ENCODE measurements at places on chromosomes 3 and 15.

- DNase-seq: no peak
These were observed 88.0 kb downstream of the NUP210 start for GRCh38 chr3:13332158-13332557.

- no peak for DNase-seq
These were observed 380.3 kb downstream of the RSL24D1 start for GRCh38 chr15:54816401-54816800.

GRCh38 chr15:93974804-93975481 is 256.4 kb upstream of the MCTP2 start:
- peak; percentile 71 for DNase-seq

DNA sequence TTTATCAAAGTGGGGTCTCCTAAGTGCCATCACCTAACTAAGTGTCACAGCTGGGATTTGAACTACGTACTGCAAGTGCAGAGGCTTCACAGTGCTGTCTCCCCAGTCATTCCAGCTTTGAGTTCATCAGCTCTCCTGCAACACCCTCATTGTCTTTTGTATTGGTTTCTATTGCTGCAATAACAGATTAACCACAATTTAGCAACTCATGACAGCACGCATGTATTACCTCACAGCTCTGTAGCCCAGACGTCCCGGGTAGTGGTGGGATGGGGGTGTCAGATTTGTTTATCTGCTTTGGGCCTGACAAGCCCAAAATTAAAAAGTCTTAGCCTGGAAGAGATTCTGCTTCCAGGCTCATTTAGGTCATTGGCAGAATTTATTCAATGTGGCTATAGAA is 220.5 kb upstream of the LRRN1 start:
- DNase-seq: no peak

DNA sequence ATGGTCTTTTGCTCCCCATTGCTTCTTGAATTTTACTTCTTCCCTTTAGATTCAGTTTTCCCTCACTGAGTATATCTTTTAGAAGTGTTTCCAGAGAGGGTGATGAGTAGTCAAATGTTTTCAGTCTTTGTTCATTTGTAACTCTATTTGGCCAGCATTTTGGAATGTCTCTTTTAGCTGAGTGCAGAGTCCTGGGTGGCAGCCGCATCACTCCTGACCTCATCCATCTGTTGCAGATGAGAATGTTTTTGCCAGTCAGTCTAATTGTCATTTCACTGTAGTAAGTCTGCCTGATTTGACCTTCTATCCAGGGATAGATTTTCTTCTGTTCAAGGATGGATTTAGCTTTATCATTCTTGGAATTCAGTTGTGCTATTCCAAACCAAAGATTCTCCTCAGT is 7.3 kb downstream of the SRPRB start:
- peak; percentile 16 for DNase-seq

- DNase-seq: peak; percentile 67
These were observed 42.3 kb upstream of the ROPN1 start for GRCh38 chr3:124034016-124034843.

- DNase-seq: peak; percentile 89
These were observed 273.1 kb downstream of the ULK4 start for GRCh38 chr3:41688595-41689380.

- DNase-seq: peak; percentile 12
These were observed 366.8 kb downstream of the ZIC1 start for GRCh38 chr3:147775816-147776530.

DNA sequence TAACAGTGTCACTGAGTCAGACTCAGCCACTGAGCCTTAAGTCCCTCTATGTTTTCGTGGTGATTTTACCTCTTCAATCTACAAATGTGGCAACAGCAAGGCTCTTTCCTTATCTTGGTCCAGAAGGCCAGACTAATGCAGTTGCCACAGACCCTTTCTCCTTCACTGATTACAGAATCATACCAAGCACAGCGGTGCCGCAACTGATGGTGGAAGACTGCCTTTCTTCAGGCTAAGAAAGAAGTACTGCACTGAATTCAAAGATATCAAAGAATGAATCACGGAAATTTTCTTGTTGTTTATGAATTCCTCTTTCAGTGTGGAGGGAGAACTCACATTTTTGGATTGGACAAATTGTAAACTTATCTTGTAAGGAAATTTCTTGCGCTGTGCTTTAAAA is 18.6 kb downstream of the DCP1A start:
- DNase-seq: peak; percentile 21

DNA sequence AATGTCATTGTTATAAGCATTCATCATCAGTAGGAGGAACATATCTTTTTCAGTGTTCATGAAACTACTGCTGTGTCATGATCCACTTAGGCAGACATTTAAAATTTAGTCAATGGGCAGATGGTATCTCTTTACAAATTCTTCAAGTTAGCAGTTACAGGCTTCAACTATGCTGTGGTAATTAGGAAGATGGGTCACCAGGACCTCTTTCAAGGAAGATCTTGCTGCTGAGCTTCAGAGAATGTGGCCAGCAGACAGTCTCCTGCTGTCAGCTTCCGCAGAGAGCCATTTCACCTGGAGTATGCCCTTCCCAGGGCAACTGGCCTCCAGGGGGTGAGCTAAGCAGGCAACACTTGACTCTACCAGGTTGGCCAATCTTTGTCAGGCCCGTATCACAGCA is 19.4 kb downstream of the IFT57 start:
- DNase-seq: no peak

DNA sequence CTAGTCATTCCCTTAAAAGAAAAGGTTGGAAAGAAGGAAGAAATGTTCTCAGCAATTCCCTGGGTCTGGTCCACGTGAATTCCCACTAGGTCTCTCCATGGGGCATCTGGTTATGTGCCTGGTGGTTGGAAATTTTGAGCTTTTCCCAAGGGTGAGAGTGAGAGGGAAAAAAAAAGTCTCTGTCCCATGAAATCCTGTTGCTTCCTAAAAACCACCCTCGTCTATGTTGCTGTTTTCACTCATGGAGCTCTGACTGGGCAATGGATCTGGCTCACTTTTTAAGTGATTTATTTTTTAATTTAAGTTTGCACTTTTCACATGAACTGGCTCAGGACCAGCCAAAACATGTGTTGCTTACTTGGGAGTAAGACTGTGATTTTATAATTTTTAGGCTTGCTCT is 190.1 kb downstream of the CHST2 start:
- no peak for DNase-seq

DNA sequence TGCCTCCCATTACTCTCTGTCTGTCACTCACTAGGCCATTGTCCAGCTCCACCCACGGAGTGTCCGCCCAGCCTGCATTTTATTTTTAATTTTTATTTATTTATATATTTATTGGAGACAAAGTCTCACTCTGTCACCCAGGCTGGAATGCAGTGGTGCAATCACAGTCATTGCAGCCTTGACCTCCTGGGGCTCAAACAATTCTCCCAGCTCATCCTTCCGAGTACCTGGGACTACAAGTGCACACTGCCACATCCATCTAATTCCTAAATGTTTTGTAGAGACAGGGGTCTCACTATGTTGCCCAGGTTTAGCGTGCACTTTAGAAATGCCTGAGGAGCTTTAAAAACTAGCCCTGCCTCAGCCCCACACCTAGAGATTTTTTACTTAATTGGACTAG is 141.5 kb downstream of the LIPC start:
- no peak for DNase-seq

GRCh38 chr3:143849854-143850549 is 1.7 kb upstream of the SLC9A9 start:
- DNase-seq: peak; percentile 49

DNA sequence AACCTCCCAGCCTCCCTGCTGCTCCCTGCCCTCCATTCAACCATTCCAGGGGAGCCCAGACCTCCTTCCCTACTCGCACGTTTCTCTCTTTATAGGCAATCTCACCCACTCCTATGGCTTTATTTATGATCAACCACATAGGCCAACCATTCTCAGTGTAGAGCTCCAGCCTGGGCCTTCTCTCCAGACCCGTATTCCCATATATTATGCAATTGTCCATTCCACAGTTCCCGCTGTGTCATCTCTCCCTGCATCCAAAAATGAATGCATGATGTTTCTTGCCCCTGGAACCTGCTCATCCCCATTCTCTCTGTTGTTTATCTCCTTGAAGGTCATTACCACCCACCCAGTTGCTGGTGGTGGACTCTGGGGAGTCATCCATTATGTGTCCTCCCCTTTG is 140.7 kb downstream of the LIPC start:
- DNase-seq: no peak

DNA sequence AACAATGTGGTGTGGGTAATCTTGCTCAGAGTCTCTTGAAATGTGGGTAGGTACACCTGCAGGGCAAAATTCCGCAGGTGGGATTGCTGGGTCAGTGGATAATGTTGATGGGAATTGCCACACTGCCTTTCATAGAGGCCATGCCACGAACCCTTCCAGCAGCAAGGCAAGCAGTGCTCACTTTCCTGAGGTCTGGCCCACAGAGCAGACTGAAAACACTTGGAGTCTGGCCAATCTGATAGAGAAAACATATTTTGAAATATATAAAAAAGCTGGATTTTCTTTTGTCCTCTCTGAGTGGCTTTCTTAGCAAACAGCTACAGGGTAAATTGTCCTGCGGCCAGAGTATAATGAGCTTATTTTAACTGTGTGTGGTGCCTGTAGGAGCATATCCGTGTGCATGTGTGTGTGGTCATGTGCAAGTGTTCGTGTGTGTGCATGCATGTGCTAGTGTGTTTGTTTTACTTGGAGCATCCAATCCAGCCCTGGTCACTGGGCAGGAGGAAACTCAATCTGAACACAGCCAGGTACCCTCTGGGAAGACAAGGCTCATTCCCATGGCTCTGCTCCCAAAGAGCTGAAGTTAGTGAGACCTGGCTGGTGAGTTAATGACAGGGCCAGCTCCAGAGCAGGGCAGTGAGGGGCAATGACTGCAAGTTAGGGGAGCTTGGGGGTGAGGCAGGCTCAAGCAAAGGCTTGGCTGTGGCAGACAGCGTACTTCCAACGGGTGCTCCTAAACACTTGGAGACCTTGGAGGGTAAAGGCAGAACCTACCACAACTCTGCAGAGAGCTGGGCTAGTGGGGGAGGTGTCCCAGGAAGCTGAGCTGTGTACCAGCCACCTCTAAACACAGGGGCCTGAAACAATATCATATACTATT is 91.3 kb downstream of the PLXNA1 start:
- no peak for DNase-seq

DNA sequence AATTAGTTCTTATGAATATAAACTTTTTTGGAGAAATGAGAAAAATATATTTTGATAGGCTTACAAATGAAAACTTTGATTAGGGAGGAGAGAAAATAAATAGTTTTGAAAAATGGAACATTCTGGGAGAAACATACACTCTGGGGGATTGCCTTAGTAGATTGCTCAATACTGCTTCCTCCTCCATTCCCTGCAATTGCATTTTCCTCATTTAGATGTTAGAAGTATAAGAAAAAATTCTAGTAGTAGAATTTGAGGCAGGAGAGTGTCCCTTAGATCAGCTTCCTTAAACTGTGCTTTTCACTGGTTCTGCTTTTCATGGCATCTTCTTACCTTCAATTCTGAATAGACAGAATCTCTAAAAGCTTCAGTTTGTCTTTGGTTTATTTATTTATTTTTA is 46.2 kb upstream of the CTDSPL2 start:
- no peak for DNase-seq

DNA sequence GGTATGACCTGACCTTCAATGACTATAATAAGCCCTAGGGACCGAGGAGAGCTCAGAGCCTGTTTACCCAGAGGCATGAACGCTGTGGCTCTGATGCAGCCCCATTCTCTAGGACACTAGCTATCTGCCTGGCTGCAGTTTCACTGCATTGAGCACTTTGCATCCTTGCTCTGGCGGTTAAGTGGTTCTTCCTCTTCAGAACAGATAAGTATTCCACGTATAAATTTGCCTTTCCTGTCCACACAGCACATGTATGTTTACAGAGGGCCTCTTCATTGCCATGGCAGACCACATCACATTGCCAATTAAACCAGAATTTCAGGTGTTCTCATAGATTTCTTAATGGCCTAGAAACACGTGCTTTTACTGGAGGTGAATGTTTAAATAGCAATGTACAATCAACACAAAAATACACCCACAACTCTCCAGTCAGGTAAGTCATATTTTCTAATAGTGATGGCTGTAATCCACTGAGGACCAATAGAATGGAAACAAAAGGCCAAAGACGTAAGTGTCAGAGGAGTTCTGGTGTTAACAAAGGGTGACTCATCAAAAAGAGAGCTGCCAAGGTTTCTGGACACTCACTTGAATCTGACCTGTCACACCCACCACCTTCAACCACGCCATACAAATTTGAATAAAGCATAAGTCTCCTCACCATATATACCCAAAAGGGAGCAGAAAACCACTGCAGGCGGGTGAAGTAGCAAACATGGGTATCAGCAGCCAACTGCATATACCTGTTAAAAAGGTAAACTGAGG is 553.4 kb downstream of the OCA2 start:
- DNase-seq: peak; percentile 27

DNA sequence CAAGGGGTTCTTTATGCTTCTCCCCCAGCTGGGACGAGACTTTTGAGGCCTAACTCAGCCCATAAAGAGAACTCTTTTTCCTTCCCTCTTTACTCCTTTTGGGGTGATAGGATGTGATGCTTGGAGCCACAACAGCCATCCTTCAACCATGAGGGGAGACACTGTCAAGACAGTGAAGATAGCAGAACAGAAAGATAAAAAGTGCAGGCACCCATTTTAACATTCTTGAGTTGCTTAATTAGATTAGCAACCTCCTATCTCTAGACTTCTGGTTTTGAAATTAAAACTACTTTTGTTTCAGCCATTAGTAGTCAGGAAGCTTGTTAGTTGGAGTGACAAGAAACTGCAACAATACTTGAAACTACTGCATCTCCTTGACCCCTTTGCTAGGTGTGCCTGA is 6.5 kb downstream of the GPR27 start:
- no peak for DNase-seq

DNA sequence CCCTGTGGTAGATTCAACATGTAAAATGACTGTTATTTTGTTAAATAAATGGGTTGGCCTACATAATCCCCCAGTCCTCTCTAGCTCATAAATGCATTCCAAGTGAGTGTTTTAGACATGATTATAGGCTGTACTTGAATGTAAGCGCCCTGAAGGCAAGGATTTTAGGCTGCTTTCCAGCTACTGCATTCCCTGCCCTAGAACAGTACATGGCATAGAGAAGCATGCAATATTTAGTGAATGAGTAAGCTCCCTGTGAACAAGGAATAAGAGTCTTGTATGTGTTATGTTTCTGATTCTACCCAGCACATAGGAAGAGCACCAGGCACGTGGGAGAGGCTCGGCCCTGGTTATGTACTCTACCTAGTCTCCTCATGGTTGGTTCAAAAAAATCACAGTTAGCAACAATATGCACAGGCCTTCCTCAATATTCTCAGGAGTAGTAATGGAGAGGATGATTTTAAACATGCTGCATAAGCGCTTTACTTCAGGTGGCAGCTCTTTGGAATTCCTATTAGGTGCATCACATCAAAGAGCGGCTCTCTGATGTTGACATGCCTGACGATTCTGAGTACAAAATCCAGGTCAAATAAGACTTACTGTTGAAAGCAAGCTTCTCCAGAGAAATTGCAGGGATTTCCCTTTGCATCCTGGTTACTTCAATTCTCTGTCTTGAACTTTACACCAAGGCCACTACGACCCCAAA is 456.6 kb downstream of the MAGI1 start:
- DNase-seq: no peak

DNA sequence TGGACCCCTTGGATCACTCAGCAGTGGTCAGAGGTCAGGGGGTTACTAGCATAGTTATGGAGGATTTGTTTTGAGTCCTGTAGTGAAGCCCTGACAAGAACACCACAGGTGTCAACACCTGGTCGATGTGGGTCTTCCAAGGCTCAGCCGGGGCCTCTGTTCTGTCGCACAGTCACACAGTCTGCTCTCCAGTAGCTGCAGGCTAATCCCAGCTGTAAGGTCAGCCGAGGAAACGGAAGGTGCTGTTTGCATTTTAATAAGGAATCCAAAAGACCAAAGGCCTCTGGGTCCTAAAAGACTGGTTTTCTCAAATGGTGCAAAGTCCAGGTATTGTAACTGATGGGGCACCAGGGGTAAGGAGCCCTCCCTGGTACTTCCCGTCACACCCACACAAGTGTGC is 71.7 kb downstream of the RPLP1 start:
- DNase-seq: no peak

All from astrocyte of the hippocampus (primary cell).